Thyroid gland (tissue), 4 donors: ENCODE measurements at places on chromosomes 7 and 10. TPM values are rescaled to one million over a fixed set of nuclear protein-coding genes. Genes with fewer than 3 reads are reported as not detected.

Gene LRRC17
- total RNA-seq: 4.1 TPM

Gene ZPBP
- total RNA-seq: not detected

Gene FAM180A
- 3.0 TPM for total RNA-seq

Gene OPTN
- total RNA-seq: 21.4 TPM

Gene STEAP4
- total RNA-seq: 78.5 TPM

Gene UFSP1
- 7.4 TPM for total RNA-seq

Gene NPS
- total RNA-seq: not detected

Gene GDF2
- not detected for total RNA-seq

Gene C7orf57
- not detected for total RNA-seq

Gene TMEM72
- total RNA-seq: not detected

Gene FAM3C
- total RNA-seq: 91.0 TPM

Gene C10orf62
- 1.0 TPM for total RNA-seq

Gene TCAF1
- total RNA-seq: 55.2 TPM

Gene OR9A2
- total RNA-seq: not detected

Gene AOC1
- total RNA-seq: 0.71 TPM

Gene SPDYE5
- not detected for total RNA-seq

Gene TCF7L2
- total RNA-seq: 16.2 TPM

Gene IPMK
- total RNA-seq: 11.7 TPM

Gene CYP2W1
- total RNA-seq: not detected

Gene HKDC1
- 2.4 TPM for total RNA-seq

Gene PRSS37
- not detected for total RNA-seq

Gene HMX2
- total RNA-seq: not detected

Gene ERCC6
- total RNA-seq: 34.3 TPM

Gene OR2A42
- total RNA-seq: 3.7 TPM

Gene CPVL
- total RNA-seq: 88.3 TPM

Gene FBXL13
- total RNA-seq: 5.6 TPM
